MCF 10A (cell line): ENCODE measurements at places on chromosomes 12 and 14. TPM values are rescaled to one million over a fixed set of nuclear protein-coding genes. Genes with fewer than 3 reads are reported as not detected.

The STON2 gene
- 20.9 and 23.5 TPM in 2 replicates for total RNA-seq

DNA sequence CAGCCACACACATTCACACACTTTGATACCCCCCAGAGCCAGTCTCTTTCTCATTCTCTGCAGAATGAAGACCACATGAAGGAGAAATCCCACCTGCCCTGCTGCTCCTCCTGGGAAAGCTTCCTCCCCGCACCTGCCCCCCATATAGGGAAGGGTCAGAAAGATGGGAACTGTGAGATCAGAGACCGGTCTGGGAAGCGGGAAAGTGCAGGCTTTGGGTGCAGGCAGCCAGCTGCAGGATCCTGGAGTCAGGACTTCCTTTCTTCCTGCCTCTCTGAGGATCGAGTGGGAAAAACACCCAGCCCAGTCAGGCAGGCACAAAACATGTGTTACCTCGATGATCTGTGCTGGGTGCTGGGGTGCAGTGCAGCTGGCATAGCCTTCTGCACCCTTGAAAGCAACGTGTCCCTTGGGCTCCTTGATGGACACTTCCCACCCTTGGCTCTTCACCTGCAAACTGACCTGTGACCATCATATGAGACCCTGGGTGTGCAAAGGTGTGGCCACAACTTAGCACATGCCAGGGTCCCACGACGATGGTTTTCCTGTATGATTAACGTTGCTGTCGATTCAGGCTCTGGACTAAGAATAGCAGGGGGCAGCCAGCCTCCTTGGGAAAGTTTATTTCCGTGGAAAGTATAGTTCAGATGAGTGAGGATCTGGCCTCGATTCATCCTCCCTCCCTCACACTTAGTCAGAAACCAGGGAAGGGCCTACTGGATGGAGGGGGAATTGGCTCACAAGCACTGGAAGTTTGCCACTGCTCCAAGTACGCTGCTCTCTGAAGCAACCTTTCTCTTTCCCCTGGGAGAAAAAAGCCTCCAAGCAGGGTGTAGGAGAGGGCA lies 105.4 kb upstream of the MED13L start:
- DNase-seq = peak; percentile 97

The PMCH gene
- total RNA-seq = not detected in 2 replicates

- peak; percentile 50 for DNase-seq
Measured at GRCh38 chr12:120651821-120652220, 11.4 kb downstream of the CABP1 start.

GRCh38 chr12:20196767-20197166 lies 171.6 kb upstream of the PDE3A start:
- DNase-seq = no peak
